Gastroesophageal sphincter (tissue), 4 donors: ENCODE measurements at places on chromosomes 13 and 19. TPM values are rescaled to one million over a fixed set of nuclear protein-coding genes. Genes with fewer than 3 reads are reported as not detected.

DNA sequence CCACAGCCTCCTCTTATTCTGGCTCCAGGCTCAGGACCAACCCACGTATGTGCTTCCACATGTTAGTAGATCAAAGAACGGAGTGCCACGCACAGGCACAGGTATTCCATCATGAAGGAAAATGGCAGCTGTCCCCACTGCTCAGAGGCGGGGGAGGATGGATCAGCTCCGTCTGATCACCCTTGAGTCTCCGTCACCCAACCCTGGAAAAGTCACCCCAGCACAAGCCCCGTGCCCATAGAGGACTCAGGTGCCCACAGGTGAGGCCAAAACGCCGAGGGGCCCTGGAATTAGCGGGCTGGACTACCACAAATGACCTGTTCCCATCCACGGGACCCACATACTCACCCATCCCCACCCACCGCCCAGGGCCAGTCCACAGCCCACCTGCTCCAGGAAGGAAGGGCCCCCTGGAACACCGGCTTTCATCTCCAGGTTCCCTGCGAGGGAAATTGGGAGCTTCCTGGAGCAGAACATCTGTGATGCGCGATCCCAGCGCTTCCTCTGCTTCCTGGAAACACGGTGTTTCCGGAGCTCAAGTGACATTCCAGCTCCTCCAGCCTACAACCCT is 120.5 kb upstream of the SPACA7 start:
- ATAC-seq, result no peak

GRCh38 chr13:63190742-63191141 is 1775.1 kb upstream of the PCDH20 start:
- ATAC-seq, result no peak

GRCh38 chr19:29662604-29663404 is 2.5 kb upstream of the PLEKHF1 start:
- peak; percentile 66 for ATAC-seq

DNA sequence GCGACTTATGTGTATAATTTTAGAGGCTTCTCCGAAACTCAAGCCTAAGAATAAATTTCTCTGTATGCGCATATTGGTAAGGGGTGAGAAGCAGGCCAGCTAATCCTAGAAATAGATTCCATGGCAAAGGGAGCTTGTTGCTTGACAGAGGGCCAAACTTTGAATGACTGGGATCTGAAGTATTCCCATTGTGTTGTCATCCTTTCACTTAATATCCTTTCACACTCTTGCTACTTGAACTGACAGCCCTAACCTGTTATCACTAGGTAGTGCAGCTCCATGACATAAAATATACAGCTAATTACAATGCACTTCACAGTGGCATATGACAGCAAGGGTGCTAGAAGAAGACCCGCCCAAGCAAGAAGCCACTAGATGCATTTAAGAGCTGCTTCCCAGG is 309.8 kb downstream of the OXGR1 start:
- ATAC-seq, result no peak

DNA sequence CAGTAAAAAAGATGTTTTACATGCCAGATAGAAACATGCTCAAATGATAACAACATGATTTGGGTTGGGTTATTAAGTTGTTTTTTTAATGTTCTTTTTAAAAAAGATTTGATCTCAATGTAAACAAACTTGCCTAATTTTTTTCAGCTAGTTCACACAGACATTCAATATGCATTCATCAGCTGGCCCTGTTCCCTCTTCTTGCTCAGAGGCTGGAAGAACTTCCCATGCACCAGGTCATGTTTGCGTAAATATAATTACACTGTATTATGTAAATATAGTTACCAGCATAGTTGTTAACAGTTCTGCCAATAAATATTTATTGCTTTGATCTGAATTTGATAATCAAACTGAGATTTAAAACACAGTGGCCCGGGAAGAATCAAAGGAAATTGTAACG is 70.6 kb downstream of the ATP11A start:
- no peak for ATAC-seq

GRCh38 chr19:5927441-5927821 is 13.4 kb downstream of the CAPS start:
- no peak for ATAC-seq

DNA sequence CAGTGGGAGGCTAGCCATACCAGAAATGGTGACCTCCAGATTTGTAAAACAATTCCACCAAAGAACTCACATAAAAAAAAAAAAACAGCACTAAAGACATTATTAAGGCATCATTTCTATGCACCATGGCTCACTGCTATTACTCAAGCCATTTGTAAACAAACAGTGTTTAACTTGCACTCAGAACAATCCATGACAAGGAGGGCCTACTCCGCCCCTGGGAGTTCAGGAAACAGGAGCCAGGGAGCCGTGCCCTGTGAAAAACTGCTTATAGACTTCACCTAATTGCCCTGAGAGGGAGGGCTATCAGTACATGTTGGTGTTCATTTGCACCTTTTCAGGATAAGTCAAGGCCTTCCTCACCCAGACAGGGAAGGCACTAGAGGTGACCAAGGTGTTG is 103.2 kb downstream of the ZNF429 start:
- no peak for ATAC-seq

DNA sequence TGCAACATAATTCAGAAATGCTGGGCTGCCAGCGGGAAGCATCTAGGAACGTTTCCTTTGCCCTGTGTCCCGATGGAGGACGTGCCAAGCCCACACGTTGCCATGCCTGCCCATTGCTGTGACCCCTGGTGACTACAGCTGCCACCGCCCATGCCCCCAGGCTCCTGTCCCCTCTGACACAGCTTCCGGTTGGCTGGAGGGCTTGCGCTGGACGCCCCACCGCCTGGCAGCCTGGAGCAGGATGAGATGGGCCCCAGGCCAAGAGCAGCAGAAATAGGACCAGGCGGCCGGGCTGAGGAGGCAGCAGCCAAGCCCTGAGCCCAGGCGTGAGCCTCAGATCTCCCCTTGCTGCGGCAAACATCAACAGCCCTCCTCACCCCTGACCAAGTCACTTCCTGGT is 125.9 kb downstream of the COL4A2 start:
- peak; percentile 66 for ATAC-seq

The FGF22 gene
- 1.0 TPM for total RNA-seq

- no peak for ATAC-seq
These were observed 954 bp upstream of the RASIP1 start for GRCh38 chr19:48741129-48741999.

DNA sequence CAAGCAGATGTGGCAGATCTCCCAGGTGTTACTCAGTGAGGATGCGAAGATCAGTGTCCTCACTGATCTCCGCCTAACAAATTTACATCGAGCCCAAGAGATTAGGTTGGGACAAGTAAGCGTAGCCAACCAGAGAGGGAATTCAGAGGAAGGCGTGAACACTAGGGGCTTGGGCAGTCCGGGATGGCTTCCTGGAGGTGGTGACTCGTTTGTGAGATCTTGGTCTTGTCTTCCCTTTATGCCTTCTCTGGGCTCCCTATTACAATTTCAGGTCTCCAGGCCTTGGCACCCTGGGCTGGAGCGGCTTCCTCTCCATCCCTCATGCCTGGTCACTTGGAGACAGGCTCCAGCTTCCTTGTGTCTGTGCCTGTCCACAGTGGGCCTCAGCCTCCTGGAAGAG is 6.2 kb downstream of the SF3A2 start:
- ATAC-seq, result no peak

DNA sequence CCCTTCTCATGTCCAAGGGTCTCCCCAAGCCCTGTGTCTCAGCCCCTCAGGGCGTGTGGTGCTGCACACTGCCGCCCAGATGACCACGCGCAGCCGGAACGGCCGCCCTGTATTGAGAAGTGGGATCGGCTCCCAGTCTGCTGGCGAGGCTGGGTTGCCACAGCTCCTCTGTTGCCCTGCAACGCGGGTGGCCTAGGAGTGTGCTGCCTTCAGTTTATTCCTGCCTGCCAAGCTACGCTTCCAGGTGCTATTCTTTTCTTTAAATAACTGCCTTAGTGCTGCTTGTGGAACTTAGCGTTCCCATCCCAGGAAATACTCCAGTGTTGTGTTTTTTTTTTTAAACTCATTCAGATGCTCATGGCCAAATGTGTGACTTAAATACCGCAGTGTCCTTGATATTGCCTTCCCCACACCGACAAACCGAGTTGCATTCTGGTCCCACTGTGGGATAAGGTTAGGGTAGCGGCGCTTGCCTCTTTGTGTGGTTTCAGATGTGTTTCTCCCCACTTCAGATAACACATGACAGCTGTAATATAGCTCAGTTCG is 16.6 kb downstream of the ACTN4 start:
- peak; percentile 72 for ATAC-seq

DNA sequence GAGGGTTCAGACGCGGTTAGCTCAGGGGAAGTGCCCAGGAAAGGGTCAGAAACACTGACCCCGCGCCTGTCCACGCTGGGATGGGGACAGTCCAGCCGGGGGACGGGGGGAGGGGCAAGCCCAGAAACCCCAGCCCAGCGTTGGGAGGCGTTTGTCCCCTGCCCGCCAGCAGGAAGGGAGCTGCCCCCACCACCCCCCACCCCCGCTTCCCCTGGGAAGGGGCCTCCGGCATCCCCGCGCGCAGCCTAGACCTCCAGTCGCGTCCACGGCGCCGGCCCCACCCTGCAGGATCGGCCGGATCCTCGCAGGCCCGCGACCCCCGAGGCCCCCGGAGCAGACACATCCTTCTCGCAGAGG is 277 bp downstream of the GIPC1 start:
- no peak for ATAC-seq

GRCh38 chr19:30060531-30061222 is 118.6 kb downstream of the URI1 start:
- no peak for ATAC-seq

GRCh38 chr13:68234274-68234673 is 1004.1 kb upstream of the PCDH9 start:
- no peak for ATAC-seq

DNA sequence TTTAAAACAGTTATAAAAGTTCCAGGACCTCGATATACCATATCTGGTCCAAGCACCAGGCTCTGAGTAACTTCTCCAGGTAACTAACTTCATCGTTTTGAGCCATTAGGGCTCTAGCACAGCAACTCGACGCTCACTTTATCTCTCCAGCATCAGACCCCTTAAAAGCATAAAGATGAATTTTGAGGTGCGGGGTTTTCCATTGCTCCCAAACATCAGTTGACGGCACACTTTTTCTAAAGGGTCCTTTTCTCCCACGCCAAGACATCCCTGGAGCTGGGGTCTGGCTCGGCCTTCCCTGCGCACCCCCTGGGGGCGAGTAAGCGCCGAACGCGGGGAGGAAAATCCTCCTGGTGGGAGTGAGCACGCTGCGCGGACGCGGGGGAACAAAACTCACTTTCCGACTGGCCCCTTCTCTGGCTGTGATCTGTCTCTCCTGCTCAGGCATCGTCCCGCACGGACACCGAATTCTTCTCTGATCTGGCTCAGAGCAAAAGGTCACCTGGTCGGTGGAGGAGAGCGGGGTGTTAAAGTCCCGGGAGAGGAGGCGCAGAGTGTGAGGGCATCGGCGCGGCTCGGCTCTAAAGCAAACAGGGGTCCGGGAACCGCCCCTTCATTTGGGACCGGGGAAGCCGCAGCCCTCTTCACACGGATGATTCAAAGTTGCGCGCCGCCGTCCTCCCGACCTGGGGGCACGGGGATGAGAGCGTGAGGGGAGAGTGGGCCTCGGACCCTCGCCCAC is at the start of gene ATP7B:
TSS of gene ATP7B (minus strand) at position 561 of the 742 bp plus-strand sequence. CDS start at position 448, 113 bp downstream.
- ATAC-seq, result no peak

GRCh38 chr13:74409551-74409950 is 275.3 kb upstream of the KLF12 start:
- ATAC-seq, result no peak

DNA sequence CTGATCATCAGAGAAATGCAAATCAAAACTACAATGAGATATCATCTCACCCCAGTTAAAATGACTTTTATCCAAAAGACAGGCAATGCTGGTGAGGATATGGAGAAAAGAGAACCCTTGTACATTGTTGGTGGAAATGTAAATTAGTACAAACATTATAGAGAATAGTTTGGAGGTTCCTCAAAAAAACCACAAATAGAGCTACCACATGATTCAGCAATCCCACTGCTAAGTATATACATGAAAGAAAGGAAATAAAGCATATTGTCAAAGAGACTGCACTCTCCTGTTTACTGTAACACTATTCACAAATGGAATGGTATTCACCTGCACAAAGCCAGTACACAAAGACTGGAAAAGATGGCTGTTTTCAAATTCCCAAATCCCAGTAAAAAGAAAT is 1233.7 kb downstream of the PCDH17 start:
- no peak for ATAC-seq

DNA sequence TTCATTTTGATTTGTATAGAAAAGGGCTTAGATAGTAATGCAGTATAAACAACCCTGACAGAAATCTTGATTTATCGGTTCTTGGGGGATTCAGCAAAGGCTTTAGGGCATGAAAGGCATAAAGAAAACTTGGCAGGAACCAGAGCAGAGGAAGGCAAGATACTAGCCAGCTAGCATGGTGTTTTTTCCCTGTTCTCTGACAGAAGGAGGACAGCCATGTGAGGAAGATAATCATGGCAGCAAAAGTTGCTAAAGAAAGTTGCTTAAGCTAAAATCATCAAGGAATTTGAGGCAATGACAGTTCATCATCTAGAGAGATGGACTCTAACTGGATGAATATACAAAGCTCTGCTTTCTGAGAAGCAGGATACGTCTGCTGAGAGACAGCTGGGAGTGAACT is 294.1 kb downstream of the KCNRG start:
- ATAC-seq, result no peak

The SWSAP1 gene
- 0.94 TPM for total RNA-seq
